Aorta (tissue), 5 donors: ENCODE measurements at places on chromosomes 6 and 20. TPM values are rescaled to one million over a fixed set of nuclear protein-coding genes. Genes with fewer than 3 reads are reported as not detected.

PTP4A1 gene
- 34.3 TPM for total RNA-seq

GRCh38 chr20:40949346-40949745 is 79.3 kb upstream of the TOP1 start:
- H3K27ac ChIP-seq = no peak overlapping the region
- no peaks in the 10 kb centered on the region for H3K36me3 ChIP-seq
- DNase-seq = no peak
- no peak overlapping the region for H3K4me3 ChIP-seq

GRCh38 chr6:140718021-140718420 is 1343.6 kb upstream of the CITED2 start:
- no peak for DNase-seq
- no peaks in the 10 kb centered on the region for H3K36me3 ChIP-seq
- no peaks in the 10 kb centered on the region for H3K4me1 ChIP-seq
- H3K27ac ChIP-seq = no peak overlapping the region
- H3K27me3 ChIP-seq = no peaks in the 10 kb centered on the region

IMPG1 gene
- 0.15 TPM for total RNA-seq

DNA sequence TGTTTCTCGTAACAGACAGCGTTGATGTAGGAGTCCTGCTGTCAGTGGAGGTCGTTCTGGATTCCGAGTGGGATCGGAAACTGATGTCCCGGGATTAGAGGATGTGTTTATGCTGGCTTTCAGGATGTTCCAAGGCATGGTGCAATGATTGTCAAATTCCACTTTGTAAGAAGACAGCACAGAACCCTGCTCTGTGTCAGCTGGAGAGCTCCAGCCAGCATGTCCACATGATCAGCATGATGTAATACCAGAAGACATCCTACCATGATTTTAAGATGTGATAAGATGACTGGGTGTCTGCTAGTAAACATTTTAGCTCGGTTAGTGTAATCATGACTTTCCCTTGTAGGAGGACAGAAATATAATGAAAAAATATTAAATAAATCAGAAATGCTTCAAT is 20.3 kb downstream of the ENPP1 start:
- no peak for DNase-seq
- no peak overlapping the region for H3K4me3 ChIP-seq
- no peaks in the 10 kb centered on the region for H3K36me3 ChIP-seq
- H3K4me1 ChIP-seq = no peaks in the 10 kb centered on the region

- H3K4me3 ChIP-seq = no peak overlapping the region
- no peak overlapping the region for H3K27ac ChIP-seq
- no peaks in the 10 kb centered on the region for H3K4me1 ChIP-seq
- no peaks in the 10 kb centered on the region for H3K36me3 ChIP-seq
These were observed 40.9 kb upstream of the PKIB start for GRCh38 chr6:122569230-122569771.

DNA sequence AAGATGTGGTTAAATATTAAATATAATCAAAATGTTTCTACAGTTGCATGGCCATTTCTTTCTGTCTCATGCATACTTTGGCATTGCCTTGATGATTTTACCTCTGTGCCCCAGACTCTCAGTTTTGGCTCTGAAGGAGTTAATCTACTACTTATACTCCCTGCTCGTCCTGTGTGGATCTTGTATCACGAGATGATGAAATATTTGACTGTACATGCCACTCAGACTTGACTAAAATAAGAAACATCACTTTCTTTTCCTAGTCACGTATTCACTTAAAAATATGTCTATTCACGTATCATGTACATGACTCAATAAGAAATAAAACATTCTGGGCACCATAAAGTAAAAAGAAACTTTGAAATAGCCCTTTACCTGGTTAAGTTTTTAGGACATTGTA is 397.7 kb downstream of the RFPL4B start:
- no peak overlapping the region for H3K27ac ChIP-seq
- H3K4me3 ChIP-seq = no peak overlapping the region
- no peaks in the 10 kb centered on the region for H3K27me3 ChIP-seq
- DNase-seq = no peak
- no peaks in the 10 kb centered on the region for H3K4me1 ChIP-seq
- no peaks in the 10 kb centered on the region for H3K36me3 ChIP-seq

LY6G5B gene
- total RNA-seq = 19.6 TPM

DNA sequence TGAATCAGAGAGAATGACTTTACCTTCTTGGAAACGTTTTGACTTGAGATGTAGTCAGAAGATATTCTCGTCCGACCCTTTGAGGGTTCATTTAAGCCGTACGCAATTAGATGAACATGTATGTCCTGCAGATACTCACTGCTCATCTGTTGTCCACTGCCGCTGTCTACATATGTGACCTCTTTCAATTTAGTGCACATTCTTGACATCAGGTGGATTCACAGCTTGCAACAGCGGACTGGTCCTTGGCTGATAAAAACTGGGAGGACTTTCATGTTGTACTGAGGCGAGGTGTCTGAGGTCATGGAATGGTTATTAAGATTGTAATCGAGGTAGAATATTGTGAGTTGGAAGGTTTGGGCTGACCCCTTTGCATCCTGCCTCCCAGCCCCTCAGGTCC is 194.2 kb downstream of the JARID2 start:
- H3K4me3 ChIP-seq = no peak overlapping the region
- no peak for DNase-seq
- H3K36me3 ChIP-seq = no peaks in the 10 kb centered on the region
- no peaks in the 10 kb centered on the region for H3K27me3 ChIP-seq

GRCh38 chr6:129510950-129511349 is 199.0 kb downstream of the ARHGAP18 start:
- H3K27me3 ChIP-seq = no peaks in the 10 kb centered on the region
- no peak for DNase-seq
- peaks cover 3% of the 10 kb centered on the region for H3K36me3 ChIP-seq

MUCL3 gene
- total RNA-seq = not detected

TNFRSF21 gene
- total RNA-seq = 3.7 TPM

DNA sequence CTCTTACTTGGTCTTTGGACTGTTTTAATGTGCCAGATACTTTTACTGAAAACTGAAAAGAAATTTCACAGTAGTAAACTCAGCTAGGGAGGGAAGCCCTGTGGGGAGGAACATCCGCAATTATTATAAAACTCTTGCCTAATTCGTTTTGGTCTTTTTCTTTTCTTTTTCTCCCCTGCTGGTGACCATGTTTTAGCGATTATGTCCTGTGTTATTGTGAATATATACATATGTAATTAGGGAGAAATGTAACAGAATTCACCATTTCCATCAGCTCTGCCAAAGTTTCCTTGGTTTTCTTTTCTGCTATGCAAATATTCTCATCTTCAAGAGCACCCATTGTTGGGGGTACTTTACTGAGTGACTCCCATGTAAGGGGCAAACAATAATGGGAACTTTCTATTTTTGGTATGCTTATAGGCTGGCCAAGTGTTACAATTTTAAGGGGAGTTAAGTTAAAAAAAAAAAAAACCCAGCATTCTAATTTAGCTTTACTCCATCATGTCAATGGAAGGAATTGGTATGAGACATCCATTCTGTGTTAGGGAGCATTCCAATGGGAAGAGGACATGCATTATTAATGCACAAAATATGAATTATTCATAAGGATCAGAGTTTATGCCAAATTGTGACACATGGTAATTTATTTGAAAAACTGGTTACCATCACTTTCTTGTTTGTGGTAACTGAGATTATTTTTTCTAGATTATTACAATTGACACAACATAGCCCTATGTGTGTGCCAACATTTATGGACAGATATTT is 2.0 kb downstream of the DOK5 start:
- no peak for DNase-seq
- no peaks in the 10 kb centered on the region for H3K4me1 ChIP-seq
- H3K27me3 ChIP-seq = no peaks in the 10 kb centered on the region
- no peak overlapping the region for H3K27ac ChIP-seq

GRCh38 chr20:53738039-53738944 is 144.7 kb upstream of the ZNF217 start:
- no peaks in the 10 kb centered on the region for H3K4me1 ChIP-seq
- H3K4me3 ChIP-seq = no peak overlapping the region
- H3K36me3 ChIP-seq = no peaks in the 10 kb centered on the region

TGM3 gene
- not detected for total RNA-seq

DNA sequence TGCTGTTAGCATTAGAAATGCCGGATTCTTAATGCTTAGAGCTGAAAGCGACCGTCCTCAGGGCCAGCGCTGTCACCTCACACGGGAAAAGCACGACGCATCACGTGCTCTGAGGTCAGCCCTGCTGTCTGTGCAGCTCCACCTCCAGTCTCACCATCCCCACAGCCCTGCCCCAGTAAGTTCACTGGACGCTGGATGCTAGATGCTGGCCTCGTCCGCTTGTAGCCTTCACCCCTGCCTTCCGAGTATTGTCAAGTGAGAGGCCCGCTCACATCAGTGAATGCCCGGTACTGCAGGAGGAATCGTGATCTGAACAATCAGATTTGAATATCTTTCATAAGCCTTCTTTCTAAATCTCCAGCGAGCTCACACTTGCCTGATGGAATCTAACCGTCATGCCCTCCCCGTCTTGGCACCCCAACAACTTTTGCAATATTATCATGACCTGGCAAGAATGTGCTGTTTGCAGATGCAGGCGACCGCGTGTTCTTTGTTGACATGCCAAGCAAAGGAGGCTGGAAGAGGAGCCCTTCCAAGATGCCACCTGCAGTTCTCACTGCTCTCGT is 64.9 kb downstream of the DLL1 start:
- DNase-seq = no peak
- H3K4me3 ChIP-seq = no peak overlapping the region
- H3K36me3 ChIP-seq = no peaks in the 10 kb centered on the region

- no peak overlapping the region for H3K27ac ChIP-seq
- H3K36me3 ChIP-seq = no peaks in the 10 kb centered on the region
- H3K27me3 ChIP-seq = no peaks in the 10 kb centered on the region
- DNase-seq = no peak
- H3K4me3 ChIP-seq = peak overlapping the region; percentile 53
These were observed 141.5 kb upstream of the PDE10A start for GRCh38 chr6:165804331-165805066.

NKAIN2 gene
- 1.9 TPM for total RNA-seq

DNA sequence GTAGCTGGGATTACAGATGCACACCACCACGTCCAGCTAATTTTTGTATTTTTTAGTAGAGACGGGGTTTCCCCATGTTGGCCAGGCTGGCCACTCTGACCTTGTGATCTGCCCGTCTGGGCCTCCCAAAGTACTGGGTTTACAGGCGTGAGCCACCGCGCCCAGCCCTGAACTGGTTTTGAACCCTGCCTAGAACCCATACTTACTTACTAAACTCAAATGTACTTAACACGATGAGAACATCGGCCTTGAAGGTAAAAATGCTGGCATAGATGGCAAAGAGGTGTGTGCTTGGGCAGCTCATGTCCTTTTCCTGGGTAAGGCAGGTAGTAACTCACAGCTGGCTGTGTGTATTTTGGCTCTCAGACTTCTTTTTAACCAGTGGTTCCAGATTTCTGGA is 3.2 kb upstream of the ARMC12 start:
- no peak overlapping the region for H3K27ac ChIP-seq
- no peaks in the 10 kb centered on the region for H3K36me3 ChIP-seq
- no peaks in the 10 kb centered on the region for H3K27me3 ChIP-seq
- DNase-seq = no peak

GRCh38 chr6:147322299-147323162 is 118.3 kb downstream of the STXBP5 start:
- no peaks in the 10 kb centered on the region for H3K27me3 ChIP-seq
- H3K4me3 ChIP-seq = no peak overlapping the region
- H3K36me3 ChIP-seq = no peaks in the 10 kb centered on the region
- H3K4me1 ChIP-seq = no peaks in the 10 kb centered on the region
- no peak overlapping the region for H3K27ac ChIP-seq
- DNase-seq = no peak

- H3K4me3 ChIP-seq = no peak overlapping the region
- H3K4me1 ChIP-seq = no peaks in the 10 kb centered on the region
- no peak for DNase-seq
These were observed 399.3 kb downstream of the KHDRBS2 start for GRCh38 chr6:61886608-61887259.

BPI gene
- 0.51 TPM for total RNA-seq

SLC17A5 gene
- total RNA-seq = 22.0 TPM

GRCh38 chr6:44266347-44266746 is 996 bp upstream of the NFKBIE start:
- H3K27me3 ChIP-seq = no peaks in the 10 kb centered on the region
- H3K4me1 ChIP-seq = peaks cover 4% of the 10 kb centered on the region
- no peaks in the 10 kb centered on the region for H3K36me3 ChIP-seq
- no peak overlapping the region for H3K4me3 ChIP-seq
- DNase-seq = peak; percentile 32
- no peak overlapping the region for H3K27ac ChIP-seq

DNA sequence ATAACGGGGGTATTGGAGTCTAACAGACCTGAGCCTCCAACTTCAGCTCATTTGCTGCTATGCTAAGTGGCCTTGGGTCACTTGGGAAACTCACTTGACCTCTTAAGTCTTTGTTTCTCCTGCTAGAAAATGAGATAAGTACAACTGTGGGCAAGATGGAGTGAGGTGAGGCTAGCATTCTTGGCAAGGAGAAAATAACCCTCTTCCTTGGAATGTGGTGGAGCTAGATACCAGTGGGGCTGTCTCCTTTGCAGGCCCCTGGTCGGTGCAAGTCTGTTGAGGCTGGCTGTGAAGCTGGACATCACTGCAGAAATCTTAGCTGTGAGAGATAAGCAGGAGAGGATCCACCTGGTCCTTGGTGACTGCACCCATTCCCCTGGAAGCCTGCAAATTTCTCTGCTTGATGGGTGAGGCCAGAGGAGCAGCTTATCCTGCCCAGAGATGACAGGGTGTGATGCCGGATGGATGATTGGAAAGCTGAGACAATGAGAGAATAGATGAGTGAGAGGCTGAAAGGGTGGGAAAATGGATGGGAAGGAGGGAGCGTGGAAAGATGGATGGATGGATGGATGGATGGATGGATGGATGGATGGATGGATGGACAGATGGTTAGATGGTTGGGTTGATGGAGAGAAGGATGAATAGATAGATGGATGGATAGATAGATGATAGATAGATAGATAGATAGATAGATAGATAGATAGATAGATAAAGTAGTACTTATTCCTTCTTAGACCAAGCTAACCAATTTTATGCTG is 4.4 kb downstream of the BPIFA1 start:
- H3K4me1 ChIP-seq = no peaks in the 10 kb centered on the region
- H3K27me3 ChIP-seq = no peaks in the 10 kb centered on the region
- no peak overlapping the region for H3K4me3 ChIP-seq
- no peak overlapping the region for H3K27ac ChIP-seq
- no peak for DNase-seq

MUC21 gene
- total RNA-seq = not detected

DNA sequence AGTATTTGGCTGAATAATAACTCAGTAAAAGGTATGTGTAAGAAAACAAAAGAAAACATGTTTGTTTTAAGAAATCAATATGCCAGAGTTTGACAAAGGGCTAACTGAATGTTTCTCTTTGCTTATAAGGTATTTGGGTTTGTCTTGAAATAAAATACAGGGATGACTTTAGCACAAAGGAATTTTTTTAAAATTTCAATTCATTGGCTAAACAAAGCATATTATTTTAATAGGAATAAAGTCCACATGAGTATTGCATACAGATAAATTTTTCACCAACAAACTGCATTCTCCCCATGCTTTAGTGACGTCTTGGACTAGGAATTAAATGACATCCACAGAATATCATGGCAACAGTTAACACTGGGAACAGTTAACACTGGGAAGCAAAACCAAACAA is 480.0 kb upstream of the JAG1 start:
- no peaks in the 10 kb centered on the region for H3K4me1 ChIP-seq
- H3K27ac ChIP-seq = no peak overlapping the region
- no peaks in the 10 kb centered on the region for H3K36me3 ChIP-seq
- DNase-seq = no peak
- no peaks in the 10 kb centered on the region for H3K27me3 ChIP-seq

CGA gene
- total RNA-seq = not detected

GRCh38 chr20:64077876-64078551 is 1.3 kb downstream of the RGS19 start:
- H3K27ac ChIP-seq = no peak overlapping the region
- no peaks in the 10 kb centered on the region for H3K36me3 ChIP-seq
- no peak for DNase-seq
- H3K27me3 ChIP-seq = no peaks in the 10 kb centered on the region

GTSF1L gene
- not detected for total RNA-seq
